ENCODE measurements at places on chromosomes 7 and 10. TPM values are rescaled to one million over a fixed set of nuclear protein-coding genes. Genes with fewer than 3 reads are reported as not detected.

RTKN2 gene
- total RNA-seq = 17.1 TPM

GNAT3 gene
- total RNA-seq = 2.1 TPM

RBP3 gene
- not detected for total RNA-seq

ADIRF gene
- 3.2 TPM for total RNA-seq

SPDYE2 gene
- total RNA-seq = not detected

WNT8B gene
- not detected for total RNA-seq

PHYH gene
- 11.2 TPM for total RNA-seq

OR2A1 gene
- total RNA-seq = not detected

VAX1 gene
- total RNA-seq = not detected

OR2AE1 gene
- 0.27 TPM for total RNA-seq

LIPN gene
- total RNA-seq = not detected

NOS3 gene
- total RNA-seq = 1.5 TPM

CPXM2 gene
- 1.8 TPM for total RNA-seq

TEX47 gene
- not detected for total RNA-seq

RAPGEF5 gene
- 65.8 TPM for total RNA-seq

TYW1B gene
- total RNA-seq = 3.9 TPM

SPAG6 gene
- 1.5 TPM for total RNA-seq

PRSS2 gene
- total RNA-seq = not detected

GOLGA7B gene
- 10.2 TPM for total RNA-seq

INMT gene
- total RNA-seq = 0.73 TPM
